GM04503 (cell line): ENCODE measurements at places on chromosomes 16 and 17.
A peak's percentile ranks its signal among the peaks of the same experiment; 100 is the strongest.

- no peak for DNase-seq
Observed at GRCh38 chr17:49858796-49859195, 10.9 kb upstream of the TAC4 start.

GRCh38 chr16:81492965-81493754 lies 48.6 kb downstream of the CMIP start:
- DNase-seq, result no peak

DNA sequence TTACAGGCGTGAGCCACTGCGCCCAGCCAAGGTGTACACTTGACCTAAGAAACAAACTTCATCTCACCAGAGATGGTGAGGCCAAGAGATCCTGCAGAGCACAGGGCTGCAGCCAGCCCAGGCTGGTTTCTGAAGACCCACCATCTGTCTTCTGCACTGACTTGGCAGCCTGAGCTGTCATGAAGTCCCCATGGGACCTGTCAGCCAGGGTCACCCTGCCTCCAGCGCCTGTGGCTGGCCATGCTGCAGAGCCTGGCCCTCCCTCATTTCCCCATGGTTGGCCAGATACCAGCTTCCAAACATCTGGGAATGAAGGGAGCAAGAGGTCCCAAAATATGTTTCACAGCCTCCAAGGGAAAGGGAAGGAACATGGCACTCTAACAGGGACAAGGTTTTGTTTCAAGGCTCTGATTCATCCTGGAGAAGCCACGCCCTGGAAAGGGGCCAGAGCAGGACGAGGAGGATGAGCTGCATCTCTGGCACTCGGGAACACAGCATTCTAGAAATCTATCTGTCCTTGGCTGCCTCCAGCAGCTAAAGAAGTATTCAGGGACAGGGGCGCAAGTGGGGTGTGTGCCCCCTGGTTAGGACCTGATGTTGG lies 45.3 kb downstream of the DDX19A start:
- peak; percentile 61 for DNase-seq

GRCh38 chr16:84091460-84091859 lies 25.3 kb downstream of the MBTPS1 start:
- no peak for DNase-seq

DNA sequence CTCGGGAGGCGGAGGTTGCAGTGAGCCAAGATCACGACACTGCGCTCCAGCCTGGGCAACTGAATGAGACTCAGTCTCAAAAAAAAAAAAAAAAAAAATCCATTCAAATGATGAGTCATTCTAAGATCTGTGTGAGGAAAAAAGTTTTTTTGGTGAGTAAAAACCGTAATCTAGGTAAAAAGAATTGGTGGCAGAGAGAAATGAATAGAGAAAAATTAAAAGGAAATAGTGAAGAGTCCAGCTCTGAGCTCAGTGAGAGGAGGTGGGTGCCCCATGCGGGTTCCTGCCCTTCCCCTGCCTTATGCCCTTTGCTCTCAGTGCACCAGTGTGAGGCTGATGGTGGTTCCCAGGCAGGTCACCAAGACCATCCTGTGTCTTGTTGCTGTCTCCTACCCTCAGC lies 20.9 kb downstream of the GAN start:
- DNase-seq, result no peak

GRCh38 chr16:55915096-55915827 lies 40.1 kb upstream of the CES5A start:
- no peak for DNase-seq

DNA sequence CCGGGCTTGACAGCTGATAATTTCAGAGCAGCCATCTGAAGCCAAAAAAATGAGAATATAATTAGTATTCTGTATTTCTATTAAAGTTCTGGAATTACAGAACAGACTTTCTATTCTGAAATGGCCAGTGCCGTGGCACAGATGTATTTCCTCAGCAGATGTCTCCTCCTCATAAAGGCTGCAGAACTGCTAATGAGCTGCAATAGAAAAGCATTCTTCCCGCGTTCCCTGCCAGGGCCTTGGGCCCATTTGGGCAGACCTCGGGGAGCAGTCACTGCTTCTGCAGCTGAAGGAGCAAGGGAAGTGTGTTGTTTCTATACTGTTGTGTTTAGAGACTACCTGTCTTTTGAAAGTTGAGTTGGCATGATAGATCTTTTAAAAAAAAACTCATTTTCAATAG lies 152.6 kb upstream of the CACNG5 start:
- DNase-seq, result no peak

- no peak for DNase-seq
Observed at GRCh38 chr17:3892095-3892998, 506 bp downstream of the CAMKK1 start.

DNA sequence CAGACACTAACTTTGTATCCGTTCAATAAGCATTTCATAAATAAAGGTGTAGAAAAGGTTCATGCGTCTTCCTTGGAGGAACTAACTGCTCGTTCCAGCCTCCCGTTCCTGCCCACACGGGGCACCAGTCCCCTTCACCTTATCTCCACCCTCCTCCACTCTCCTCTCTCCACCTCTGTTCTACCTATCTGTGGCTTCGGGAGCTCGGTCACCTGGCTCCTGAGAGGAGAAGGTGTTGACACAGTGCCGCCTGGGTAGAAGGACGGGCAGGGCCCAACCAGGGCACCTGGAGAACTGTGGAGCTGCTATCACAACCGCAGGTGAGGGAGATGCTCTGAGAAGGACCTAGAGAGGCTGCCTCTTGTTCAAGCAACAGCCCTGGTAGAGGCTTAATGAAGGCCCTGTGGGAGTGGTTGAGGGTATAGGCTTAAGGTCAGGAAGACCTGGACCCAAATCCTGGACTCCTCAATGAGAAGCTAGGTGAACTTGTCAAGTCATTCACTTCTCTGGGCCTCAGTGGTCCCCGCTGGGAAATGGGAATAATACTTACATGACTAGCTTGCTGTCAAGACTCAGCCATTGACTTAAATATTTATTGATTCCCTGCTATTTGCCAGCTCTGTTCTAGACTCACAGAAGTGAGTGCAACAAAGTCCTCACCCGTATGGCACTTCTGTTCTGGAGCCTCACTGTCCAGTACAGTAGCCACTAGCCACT lies 9.6 kb upstream of the MINK1 start:
- DNase-seq, result no peak

DNA sequence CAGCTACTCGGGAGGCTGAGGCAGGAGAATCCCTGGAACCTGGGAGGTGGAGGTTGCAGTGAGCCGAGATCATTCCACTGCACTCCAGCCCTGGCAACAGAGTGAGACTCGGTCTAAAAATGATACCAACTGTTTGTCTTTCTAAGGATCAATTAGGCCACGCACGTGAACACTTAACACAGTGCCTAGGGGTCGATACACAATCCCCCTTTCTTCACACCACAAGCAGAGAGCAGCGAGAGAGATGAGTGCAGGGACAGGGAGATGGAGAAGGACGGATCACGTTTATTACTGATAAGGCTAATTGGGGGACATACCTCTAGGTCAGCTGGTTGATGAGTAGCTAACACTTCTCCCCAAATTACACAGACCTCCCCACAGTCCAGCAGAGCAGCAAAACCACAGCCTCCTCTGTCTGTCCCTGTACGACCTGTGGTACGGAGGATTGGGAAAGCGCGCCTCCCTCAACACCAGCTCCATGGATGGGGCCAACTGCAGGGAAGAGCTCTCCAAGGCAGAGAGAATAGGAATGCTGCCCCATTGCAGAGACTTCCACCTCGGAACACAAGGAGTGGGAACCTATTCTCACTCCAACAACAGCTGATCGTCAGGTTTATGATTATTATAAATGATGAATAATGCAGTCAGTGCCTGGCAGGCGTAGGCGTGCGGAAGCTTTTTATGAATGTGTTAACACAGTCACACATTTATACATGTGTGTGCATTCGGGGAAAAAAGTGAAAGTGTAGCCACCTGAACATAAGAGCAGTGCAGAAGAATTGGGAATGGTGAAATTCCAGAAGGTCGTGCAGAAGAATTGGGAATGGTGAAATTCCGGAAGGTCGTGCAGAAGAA lies 155.1 kb downstream of the C16orf95 start:
- DNase-seq, result no peak

DNA sequence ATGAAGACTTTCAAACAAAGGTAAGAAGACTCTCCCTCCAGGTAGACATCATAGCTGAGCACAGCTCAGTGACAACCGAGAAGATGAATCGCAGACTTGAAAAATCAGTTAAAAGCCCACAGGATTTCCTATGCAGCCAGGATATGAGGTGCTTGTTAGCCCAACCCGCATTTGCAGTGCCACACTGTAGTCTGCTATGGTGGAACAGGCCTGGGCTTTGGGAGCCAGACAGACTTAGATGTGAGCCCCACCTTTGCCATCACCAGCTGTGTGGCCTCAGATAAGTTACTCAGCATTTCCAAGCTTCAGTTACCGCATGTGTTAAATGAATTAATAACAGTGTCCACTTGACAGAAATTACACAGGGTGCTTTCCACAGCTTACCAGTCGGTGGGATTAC lies 204.4 kb upstream of the HS3ST3A1 start:
- DNase-seq, result no peak

- DNase-seq, result no peak
Observed at GRCh38 chr16:56780646-56781045, 50.7 kb downstream of the NUP93 start.

- DNase-seq, result no peak
Observed at GRCh38 chr17:78882540-78883088, 20.4 kb downstream of the CEP295NL start.

DNA sequence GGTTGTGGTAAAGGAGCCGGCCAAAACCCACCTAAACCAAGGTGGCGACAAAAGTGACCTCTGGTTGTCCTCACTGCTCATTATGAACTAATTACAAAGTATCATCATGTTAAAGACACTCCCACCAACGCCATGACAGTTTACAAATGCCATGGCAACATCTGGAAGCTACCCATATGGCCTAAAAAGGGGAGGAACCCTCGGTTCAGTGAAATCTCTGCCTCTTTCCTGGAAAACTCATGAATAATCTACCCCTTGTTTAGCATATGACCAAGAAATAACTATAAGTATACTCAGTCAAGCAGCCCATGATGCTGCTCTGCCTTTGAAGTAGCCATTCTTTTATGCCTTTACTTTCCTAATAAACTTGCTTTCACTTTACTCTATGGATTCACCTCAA lies 72.2 kb downstream of the CYLD start:
- DNase-seq, result no peak

DNA sequence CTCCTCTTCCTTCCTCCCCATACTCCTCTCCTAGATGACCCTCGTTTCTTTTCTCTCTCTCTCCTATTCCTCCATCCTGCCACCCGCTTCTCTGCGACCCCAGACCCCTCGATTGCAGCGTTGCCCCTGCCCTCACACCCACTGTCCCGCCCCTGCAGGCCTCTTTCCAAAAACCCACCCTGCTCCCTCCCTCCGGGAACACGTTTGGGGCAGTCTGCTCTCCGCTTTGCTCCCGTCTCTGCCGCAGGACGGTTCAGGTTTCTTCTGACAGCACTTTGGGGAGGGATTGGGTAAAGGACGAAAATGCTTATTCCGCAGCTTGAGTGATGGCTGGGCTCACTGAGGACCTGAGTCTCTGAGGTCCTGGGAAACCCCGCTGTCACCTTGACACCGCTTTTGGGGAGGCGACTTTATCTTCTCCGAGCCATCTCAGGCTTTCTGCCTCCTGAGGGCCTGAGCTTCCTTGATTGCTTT lies 690 bp downstream of the NDE1 start:
- DNase-seq, result no peak

- no peak for DNase-seq
Observed at GRCh38 chr17:19485800-19486340, 47.8 kb upstream of the SLC47A1 start.

DNA sequence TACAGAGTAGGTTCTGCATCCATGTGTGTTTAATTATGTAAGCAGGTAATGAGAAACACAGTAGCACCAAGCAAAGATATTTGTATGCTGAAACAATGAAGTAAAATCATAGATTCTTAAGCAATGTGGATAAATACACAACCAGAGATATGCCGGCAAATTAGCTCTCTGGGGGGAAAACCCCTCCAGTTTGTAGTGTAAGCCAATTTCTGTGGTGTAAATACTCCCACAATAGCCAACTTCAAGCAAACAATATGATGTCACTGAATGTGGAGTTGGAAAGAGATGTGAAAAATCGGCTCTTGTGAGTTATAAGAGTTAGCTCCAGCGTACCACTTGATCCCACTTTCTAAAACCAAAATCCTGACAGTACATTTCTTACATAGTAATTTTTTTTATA lies 3.9 kb upstream of the KRT38 start:
- no peak for DNase-seq

- no peak for DNase-seq
Observed at GRCh38 chr17:57956291-57957119, 1.3 kb upstream of the CUEDC1 start.

- DNase-seq, result no peak
Observed at GRCh38 chr17:73021771-73022170, 70.7 kb downstream of the SLC39A11 start.

GRCh38 chr16:86270696-86271095 lies 239.6 kb upstream of the FOXF1 start:
- DNase-seq, result no peak

GRCh38 chr16:15788846-15789239 lies 68.0 kb downstream of the MYH11 start:
- DNase-seq, result no peak

GRCh38 chr16:1068451-1068850 lies 4.1 kb upstream of the SSTR5 start:
- DNase-seq, result no peak

GRCh38 chr17:39923230-39923629 lies 4.2 kb downstream of the ORMDL3 start:
- no peak for DNase-seq

DNA sequence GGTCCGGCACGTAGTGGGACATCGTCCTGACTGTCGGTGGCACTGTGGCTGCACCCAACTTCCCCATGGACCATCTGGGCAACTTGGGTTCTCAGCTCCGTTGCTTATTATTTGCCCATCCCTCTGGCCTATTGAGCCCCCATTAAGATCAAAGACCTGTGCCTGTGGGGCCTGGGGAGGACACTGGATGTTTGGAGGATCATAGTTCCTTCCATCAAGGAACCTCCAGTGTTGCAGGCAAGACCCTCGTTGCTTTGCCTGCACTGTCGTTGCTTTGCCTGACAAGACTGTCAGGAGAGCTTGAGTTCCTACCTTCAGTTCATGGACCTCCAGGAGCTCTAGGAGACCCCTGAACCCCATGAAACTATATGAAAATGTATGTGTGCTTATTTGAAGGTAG lies 127.2 kb downstream of the CCDC144A start:
- DNase-seq, result no peak

DNA sequence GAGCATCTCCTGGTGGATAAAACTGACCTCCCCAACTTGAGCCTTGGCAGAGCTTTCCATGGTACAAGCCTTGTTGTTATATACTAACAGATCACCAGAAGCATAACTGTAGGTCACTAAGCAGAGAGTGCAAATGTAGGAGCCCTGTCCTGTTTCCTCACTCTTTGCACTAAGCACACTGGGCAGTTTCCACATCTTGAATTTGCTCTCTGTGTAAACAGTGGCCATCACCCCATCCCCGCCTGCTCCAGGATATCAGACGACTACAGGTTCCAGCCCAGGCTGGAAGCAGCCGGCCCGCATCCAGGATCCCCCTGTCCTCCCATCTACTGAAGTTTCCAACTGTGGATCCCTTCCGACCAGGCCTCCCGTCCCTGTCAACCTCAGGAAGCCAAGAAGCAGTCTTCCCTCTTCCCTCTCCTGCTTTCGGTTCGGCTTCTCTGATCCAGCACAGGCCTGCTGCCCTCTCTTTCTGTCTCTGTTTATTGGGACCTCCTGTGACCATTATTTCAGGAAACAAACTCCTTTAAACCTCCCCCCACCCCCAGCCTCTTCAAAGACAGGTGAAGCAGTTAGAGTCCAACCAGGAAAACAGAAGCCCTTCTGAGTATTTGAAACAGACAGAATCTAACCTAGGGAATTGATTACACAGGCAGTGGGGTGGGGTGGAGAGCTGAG lies 22.6 kb upstream of the CACNG4 start:
- no peak for DNase-seq
